ENCODE measurements at places on chromosomes 3 and 15.

DNA sequence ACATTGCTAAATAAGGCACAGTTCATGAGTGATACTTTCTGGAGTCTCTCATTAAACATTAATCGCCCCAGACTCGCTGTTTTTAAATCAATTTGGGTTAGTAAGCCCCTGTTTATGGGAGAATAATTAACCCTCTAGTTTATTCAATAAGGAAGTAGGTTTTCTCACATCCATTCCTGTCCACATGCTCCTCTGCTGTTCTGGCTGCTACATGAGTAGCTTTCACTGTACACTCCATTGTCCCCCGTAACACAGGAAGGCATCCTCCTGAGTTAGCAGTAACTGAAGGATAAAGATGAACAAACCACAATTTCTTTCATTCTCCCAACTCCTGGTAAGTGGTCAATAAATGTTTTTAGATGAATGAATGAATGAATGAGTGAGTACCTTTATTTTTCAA lies 378.5 kb downstream of the DIPK2A start:
- DNase-seq = no peak

- DNase-seq = no peak
Measured at GRCh38 chr3:101128001-101128400, 134.8 kb upstream of the ABI3BP start.

GRCh38 chr3:136562026-136562425 lies 190.2 kb downstream of the STAG1 start:
- no peak for DNase-seq

DNA sequence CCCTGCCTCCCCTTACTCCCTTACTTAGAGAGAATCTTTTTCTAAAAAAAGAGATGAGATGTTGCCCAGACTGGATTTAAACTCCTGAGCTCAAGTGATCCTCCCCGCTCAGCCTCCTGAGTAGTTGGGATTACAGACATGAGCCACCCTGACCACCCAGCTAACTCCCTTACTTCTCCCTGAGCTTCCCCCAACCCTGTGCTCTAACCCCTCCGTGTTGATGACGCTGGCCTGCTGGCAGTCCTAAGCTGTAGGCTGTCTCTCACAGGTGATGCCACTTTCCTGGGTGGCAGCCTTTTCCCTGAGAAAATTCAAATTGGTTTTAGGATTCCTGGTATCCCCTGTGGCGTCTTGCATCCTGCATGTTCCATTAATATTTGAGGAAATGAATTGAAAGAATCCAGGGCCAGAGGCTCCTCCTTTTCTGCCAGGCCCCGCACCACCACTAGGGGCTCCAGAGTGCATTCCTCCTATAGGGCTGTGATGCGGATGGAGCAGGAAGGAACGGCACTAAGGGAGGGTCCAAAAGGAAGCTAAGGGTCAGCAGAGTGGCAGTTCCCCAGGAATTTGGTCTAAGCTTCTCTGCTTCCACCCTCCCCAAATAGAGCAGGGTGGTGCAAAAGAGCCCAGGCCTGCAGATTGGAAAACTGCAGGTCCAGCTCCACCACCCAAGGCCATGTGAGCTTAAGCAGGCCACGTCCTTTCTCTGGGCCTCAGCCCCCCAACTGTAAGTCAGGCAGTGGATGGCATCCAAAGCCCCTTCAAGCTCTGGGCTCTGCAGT lies 101.1 kb downstream of the DAPK2 start:
- no peak for DNase-seq

DNA sequence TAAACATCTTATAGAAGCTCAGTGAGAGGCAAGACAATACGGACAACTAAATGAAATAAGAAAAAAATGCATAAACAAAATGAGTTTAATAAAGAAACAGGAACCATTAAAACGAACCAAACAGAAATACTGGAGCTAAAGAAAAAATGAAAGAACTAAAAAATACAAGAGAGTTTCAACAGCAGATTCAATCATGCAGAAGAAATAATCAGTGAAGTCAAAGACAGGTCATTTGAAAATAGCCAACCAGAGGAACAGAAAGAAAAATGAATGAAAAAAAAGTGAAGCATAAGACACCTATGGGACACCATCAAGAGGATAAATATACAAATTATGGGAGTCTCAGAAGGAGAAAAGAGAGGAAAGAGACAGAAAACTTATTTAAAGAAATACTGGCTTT lies 42.5 kb upstream of the PRR20G start:
- DNase-seq = no peak

DNA sequence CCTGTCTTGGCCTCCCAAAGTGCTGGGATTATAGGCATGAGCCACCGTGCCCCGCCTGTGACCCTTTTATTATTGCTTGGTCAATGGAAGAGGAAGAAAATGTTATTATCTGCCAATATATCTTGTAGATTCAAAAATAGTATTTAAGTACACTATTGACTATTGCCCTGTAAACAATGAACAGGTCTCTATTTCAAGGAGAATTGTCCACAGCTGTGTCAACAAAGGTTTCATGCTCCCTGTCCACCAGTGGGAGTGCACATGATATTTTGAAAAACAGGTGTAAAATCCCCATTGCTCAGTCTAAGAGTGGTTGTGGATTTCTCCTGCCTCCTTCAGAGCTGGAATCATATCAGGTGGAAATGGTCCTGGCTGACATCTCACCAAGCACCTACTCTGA lies 36.5 kb upstream of the IGF1R start:
- DNase-seq = no peak

DNA sequence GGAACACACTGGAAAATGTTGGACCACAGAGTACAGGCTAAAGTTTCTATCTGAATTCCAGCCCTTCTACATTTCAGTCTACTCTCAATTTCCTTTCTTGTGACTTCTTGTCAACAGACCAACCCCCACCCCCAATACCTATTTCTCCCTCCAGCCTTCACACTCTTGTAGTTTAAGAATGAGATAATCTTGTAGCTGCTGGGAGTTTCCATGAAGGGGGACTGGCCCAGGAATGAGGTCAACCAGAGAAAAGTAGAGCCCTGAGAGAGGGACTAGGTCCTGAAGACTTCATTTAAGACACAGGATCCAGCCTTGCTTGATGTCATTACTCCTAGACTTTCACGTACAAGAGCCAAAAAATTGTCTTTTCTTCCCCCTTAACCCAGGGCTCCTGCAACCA lies 29.5 kb upstream of the FAM107A start:
- DNase-seq = no peak

- DNase-seq = no peak
Measured at GRCh38 chr3:15659254-15659975, 57.9 kb downstream of the BTD start.

DNA sequence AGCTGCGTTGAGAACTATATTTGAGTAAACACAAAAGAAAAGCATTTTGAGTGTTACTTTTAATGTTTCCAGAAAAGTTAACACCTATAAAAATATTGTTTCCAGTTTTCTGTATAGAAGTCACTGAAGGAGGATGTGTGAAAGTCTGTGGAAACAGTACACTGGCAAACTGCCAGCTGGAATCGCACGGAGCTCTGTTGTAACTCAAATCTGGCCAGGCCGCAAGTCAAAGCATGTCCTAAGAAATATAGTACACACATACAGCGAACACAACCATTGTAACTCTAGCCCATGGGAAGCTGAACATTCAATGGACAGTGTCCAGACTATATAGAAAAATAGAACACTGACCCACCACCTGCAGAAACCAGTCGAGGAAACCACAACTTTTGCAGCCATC lies 657.2 kb downstream of the FHIT start:
- DNase-seq = no peak

DNA sequence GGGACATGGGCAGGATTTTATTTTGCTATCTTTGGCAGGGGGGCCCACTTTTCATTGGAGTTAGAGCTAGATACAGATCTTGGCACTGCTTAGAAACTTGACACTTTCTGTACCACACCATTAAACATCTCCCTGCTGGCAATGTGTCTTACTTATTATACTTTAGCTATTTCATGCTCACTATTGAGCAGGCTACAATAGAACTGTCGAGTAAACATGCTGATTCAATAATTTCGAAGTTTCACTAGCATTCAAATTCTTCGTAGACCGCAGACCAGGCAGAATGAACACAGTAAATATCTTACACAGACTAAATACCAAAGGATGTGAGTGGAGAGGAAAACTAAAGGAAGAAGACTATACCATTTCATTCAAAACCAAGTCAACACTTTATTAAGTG lies 180.8 kb downstream of the UNC13C start:
- no peak for DNase-seq

- no peak for DNase-seq
Measured at GRCh38 chr3:134371542-134372324, 2.5 kb downstream of the AMOTL2 start.

Measured in NCI-H187 treated with DMSO at 0.1 percent for 48 hours (cell line).